ENCODE measurements at places on chromosomes 1 and 21.

- DNase-seq, result no peak
Measured at GRCh38 chr1:172979828-172980227, 70.9 kb downstream of the TNFSF18 start.

DNA sequence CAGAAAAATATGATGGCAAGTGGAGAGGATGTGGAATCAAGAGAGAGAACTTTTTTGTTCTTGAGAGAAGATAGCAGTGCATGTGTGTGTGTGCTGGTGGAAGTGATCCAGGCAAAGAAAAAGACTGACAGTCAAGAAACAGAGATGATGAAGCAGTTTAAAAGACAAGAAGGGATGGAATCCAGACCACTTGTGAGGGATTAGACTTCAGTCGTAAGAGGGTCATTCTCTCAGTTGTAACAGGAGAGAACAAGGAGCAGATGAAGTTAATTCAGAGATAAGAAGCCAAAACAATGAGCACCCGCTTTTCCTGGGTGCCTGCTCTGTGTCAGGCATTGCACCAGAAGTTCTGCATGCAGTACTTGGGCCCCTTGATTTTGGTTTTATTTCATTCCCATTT, 76.6 kb downstream of the RNF220 start:
- DNase-seq, result no peak

DNA sequence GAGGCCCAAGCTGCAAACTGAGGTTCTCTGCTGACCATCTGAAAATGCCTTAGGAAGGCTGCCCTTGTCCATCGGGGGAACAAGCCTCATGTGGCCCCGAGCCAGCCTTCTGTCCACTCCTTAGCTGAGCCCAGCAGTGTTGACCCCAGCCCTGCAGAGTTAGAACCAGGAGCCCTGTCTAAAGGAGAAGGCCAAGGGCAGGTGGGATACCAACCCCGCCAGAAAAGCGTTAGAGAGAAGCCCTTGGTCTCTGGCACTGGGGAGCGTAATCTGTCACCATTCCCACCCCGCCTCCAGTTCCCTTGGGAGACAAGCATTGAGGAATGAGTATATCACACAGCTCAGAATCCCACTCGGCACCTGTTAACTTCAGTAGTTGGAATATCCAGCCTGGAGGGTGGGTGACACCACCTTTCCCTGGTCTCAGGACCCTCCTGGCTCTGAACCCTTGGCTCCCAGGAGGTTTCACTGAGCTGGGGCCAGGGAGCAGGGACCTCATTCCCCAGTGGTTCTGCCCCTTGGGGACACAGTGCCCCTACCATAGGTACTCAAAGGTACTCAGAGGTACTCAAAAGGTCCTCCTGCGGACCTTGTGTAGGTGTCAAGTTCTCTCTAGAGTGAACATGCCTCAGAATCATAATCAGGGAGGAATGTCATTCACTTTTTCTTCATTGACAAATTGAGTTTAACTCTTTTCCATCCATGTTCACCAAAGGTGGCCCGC, 16.4 kb downstream of the ETS2 start:
- no peak for DNase-seq

- DNase-seq, result no peak
Measured at GRCh38 chr21:36156815-36157670, at the start of gene DOP1B. Gene DOP1B, plus strand, starts transcription at chr21:36156824. Its CDS starts 7,910 bp downstream, at chr21:36164734.

DNA sequence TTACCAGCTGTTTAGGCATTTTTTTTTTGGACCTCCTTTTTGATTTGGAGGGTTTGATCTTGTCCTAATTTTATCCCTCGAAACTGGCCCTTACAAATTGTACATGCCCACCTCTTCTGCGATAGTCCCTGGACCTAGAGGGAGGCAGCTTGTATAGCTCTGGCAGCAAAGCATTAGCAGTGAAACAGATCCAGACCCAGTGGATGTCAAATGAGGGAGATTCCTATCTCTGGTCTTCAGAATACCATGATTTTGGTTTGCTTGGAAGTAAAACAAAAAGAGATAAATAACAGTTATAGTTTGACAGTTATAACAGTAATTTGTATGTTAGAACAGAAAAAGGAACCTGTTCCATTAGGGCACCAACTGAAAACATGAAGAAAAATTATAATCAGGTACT, 123.6 kb downstream of the MIS18A start:
- no peak for DNase-seq

DNA sequence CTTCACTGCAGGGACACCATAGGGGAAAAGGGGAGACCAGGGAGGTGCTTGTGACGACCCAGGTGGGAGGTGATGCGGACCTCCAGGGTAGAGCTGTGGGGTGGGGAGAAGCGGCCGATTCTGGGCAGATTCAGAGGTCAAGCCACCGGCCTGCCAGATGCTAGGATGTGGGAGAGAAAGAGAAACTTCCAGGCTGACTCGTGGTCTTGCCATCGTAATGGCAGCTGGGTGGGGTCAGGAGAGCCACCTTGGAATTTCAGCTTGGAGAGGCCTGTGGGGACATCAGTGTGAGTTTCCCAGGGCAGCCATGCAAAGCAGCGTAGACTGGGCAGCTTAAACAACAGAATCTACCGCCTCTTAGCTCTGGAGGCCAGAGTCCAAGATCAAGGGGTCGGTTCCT, 258.0 kb upstream of the VAMP3 start:
- no peak for DNase-seq

- no peak for DNase-seq
Measured at GRCh38 chr1:181110013-181110412, 21.5 kb downstream of the IER5 start.

- no peak for DNase-seq
Measured at GRCh38 chr1:94819945-94820746, at the start of gene SLC44A3. Gene SLC44A3, plus strand, starts transcription at chr1:94820357. Its CDS starts 95 bp downstream, at chr1:94820452.

- DNase-seq, result no peak
Measured at GRCh38 chr1:54342742-54343687, 63.2 kb downstream of the SSBP3 start.

- DNase-seq, result no peak
Measured at GRCh38 chr1:165527251-165528007, 16.4 kb upstream of the LRRC52 start.

GRCh38 chr1:29453502-29454240, 217.3 kb downstream of the PTPRU start:
- no peak for DNase-seq

DNA sequence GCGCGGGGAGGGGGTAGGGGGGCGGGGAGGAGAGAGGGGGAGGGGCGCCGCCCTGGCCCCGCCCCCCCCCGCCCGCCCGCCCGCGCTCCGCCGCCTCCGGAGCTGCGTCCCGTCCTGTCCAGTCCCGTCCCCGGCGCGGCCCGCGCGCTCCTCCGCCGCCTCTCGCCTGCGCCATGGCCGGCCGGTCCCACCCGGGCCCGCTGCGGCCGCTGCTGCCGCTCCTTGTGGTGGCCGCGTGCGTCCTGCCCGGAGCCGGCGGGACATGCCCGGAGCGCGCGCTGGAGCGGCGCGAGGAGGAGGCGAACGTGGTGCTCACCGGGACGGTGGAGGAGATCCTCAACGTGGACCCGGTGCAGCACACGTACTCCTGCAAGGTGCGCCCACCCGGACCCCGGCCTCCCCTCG, at the start of gene AGRN:
TSS of gene AGRN (plus strand) at position 121 of the 405 bp plus-strand sequence. CDS start at position 174, 53 bp downstream.
- no peak for DNase-seq

DNA sequence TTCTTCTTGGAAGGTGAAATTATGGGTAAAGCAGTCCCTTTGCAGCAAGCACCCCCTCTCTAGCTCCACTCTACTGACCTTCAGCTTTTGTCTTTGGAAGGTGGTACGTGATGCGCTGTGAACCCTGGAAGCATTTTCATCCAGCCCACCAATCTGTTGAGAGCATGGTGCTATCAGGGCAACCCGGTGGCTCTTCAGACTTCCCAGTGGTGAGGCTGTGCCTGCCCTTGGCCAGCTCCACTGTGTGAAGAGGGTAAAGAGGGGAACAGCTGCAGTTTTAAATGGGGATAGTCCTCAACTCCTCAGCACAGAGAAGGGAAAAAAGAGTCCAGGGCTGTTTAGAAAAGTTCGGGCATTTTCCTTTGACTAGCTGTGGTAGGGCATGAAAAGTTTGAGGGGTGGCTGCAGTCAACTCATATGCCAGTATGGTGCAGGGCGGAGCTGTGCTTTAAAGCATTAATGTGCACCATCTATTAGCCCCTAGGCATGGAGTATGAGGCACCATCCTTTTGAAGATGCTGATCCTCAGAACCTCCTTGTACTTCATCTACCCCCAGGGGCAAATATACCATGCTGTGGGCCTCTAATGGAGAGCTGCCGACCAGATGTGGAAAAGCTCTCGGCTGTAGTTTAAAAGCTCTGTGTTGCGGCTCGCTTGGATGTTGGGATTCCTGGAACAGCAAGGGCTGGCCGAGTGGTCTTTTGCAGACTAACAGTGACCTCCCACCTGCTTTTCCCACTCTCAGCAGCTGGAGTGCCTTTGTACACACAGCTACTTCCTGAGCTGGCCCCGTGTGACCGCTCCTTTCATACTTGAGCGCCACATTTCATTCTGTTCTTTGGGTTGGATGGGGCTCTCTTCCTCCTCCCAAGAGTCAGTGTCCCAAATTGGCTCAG, 123.0 kb downstream of the PEX14 start:
- no peak for DNase-seq

GRCh38 chr1:221839782-221840395, 98.0 kb upstream of the DUSP10 start:
- no peak for DNase-seq

DNA sequence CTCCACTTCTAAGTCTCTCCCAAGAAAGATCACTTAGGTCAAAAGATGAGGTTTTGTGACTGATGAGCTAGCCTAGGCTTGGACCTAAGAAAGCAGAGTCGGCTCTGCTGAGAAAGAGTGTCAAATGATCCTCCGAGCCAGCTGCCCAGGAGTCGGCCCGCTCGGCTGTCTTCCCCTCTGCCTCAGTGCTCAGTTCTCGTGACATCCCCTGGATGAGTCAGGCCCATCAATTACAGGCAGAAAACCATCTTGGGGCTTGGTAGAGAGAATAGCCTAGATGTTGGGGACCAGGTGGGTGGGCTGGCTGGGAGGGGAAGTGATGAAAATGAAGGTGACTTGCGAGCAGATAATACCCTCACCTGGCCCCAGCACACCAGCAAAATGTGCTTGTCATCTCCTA, 60.5 kb downstream of the SLC66A1 start:
- no peak for DNase-seq

- no peak for DNase-seq
Measured at GRCh38 chr1:15916916-15917315, 59.0 kb downstream of the ZBTB17 start.

GRCh38 chr1:70034403-70034802, 171.0 kb downstream of the LRRC40 start:
- DNase-seq, result no peak

GRCh38 chr1:173082913-173083312, 32.2 kb upstream of the TNFSF18 start:
- DNase-seq, result no peak

- DNase-seq, result peak; percentile 94
Measured at GRCh38 chr21:44612669-44613229, 870 bp downstream of the KRTAP10-8 start.

GRCh38 chr1:222914861-222915632, 100.2 kb downstream of the DISP1 start:
- no peak for DNase-seq

GRCh38 chr1:165992533-165992932, 165.1 kb downstream of the UCK2 start:
- no peak for DNase-seq

DNA sequence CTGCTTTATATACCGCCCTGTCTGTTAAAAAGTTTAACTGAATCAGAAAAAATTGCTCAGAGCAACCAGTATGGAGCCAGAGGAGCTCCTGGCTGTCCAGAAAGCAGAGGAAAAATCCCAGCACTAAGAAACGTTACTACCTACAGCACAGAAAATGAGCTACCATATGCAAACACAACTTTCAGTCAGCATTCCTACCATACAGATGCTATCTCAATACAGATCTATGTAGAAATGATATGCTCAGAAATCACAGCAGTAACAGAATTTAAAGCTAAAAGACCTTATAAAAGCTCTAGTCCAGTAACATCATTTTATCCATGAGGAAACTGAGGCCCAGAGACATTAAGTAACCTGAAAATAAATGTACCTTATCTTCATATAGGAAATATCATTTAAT, 38.7 kb downstream of the PCNX2 start:
- DNase-seq, result no peak

DNA sequence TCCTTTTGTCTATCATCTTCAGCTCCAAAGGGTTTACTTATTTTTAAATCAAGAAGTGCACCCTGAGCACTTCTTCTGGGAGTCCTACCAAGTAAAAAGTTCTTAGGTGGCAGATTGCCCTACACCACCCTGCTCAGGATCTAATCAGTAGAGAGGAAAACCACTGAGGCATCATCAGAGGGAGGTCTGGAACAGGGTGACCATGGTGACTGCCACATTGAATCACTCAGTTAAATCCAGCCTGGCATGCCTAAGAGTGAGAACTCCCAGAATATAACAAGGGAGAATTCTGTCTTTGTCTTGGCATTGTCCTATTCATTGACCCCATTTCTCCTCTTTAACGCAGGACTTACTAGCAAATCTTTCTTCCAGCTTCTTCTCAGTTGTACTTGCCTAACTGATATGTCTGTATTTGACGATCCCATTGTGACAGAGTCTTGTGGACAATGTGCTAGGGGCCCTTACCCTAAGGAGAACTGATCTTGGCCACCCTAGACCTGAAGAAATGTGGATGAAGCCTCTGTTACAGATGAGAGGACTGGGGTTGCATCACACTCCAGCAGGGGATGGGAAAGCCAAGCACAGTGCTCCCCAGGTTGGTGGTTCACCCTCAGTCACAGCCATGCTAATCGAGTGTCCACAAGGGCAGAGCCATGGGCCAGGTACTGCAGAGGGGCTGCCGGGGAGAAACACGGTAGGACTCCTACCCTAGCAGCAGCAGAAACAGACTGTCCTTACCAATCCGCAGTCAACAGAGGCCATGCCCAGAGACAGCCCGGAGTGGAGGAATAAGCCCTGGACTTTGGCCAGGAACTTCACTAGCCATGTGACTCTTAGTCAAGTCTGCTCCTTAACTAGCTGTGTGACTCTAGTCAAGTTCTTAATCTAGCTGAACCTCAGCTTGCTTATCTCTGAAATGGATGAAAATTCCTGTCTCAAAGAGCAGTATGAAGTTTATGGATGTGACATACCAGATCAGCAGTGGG, 15.4 kb downstream of the PKP1 start:
- no peak for DNase-seq

GRCh38 chr1:9247894-9248293, 13.3 kb downstream of the H6PD start:
- no peak for DNase-seq

Measured in vagina (tissue), 2 donors.